ENCODE measurements at places on chromosomes 2 and 18. TPM values are rescaled to one million over a fixed set of nuclear protein-coding genes. Genes with fewer than 3 reads are reported as not detected.

VWC2L gene
- not detected for total RNA-seq

DYNAP gene
- total RNA-seq = not detected

CAPN10 gene
- 13.7 TPM for total RNA-seq

- no peak for DNase-seq
Observed at GRCh38 chr2:150903461-150903860, 358.2 kb downstream of the RBM43 start.

Data from left lobe of liver (tissue), 2 donors.